Activated naive CD4-positive, alpha-beta T cell (primary cell): ENCODE measurements at places on chromosomes 5 and 9.

DNA sequence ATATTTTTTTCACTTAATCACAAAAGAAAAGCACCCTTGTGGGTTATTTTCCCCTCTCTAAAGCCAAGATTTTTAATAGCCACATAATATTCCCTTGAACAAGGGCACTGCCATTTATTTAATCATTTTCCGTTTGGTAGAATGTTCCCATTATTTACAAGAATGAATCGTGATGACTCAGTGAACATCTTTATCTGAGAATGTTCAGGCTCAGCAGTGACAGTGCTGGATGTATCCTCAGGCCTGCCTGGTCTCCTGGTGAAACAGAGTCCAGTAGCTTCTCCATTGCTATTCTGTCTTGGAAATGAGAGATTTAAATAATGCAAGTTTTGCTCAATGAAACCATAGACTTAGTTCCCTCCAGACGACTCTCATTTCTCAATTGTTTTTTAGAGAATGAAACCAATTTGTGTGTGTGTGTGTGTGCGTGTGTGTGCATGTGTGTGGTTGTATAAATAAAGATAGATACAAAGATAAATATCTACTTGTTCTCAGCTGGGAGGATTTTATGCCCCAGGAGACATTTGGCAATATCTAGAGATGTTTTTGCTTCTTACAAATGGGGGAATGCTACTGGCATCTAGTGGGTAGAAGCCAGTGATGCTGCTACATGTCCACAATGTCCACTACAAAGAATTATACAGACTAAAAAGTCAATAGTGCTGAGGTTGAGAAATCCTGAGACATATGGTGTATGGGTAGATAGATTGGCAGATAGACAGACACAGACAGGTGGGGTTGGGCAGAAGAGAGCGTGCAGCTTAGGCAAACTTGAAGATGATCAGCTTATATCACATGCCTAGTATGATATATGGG lies 55.0 kb downstream of the PAPPA start:
- no peak for DNase-seq

- no peak for DNase-seq
These were observed 7.6 kb downstream of the MAP3K1 start for GRCh38 chr5:56822981-56823380.

- DNase-seq: peak; percentile 67
These were observed 30.0 kb upstream of the PSD2 start for GRCh38 chr5:139765409-139766217.

- no peak for DNase-seq
These were observed 264.0 kb upstream of the MEF2C start for GRCh38 chr5:89147031-89147430.

DNA sequence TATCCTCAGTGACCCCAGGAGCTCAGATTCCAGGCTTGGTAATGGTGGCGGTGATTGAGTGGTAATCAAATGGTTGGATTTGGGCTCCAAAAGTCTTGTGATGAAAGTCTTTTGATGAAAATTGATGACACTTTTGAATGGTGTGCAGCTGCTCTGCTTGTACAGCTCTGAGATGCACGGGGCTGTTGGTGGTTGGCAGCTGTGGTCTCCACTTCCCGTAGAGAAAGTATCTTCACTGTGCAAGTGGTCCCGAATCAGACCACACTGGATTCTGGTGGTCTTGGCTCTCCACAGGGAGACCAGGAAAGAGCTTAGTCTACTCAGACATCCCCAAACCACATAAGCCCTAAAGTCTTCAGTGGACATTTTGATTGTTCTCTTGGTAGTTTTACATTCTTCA lies 96.6 kb downstream of the MARCHF11 start:
- DNase-seq: no peak

DNA sequence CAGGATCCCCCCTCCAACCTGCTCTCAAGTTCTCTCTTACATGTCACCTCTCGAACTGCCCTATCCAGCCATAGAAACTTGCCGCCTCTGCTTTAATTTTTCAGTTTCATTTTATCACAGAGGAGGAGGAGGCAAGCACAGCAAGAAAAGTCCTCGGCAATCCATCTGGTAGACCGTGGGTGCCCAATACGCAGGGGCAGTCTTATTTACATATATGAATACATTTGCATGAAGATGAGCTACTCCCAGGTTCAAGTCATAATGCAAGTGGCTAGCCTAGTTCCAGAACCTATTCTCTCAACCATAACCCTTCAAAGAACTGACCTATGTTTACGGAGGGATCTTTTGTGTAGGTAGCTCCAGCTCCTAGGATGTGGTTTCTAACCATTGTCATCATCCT lies 223.2 kb upstream of the PANK3 start:
- no peak for DNase-seq

GRCh38 chr5:111929261-111929660 lies 172.3 kb upstream of the NREP start:
- no peak for DNase-seq

GRCh38 chr5:92850886-92851285 lies 730.1 kb downstream of the NR2F1-AS1 start:
- DNase-seq: no peak

- no peak for DNase-seq
These were observed 52.8 kb upstream of the SLC44A1 start for GRCh38 chr9:105191508-105192121.

DNA sequence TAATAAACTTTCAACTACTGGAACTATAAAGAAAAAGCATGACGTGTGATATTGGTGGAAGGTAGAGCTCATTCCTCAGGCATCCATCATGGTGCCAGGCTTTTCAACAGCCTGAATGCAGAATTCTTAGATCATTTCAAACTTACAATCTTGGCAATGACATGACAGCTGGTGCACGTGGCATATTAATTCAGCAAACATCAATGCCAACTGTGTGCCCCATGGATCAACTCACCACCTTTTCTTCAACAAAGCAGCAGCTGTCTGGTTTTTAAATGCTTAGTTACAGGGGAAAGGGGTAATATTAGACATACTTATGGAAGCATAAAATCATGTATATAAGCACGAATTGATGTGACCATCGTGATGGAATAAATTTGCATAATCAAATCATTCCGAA lies 56.0 kb upstream of the OR13F1 start:
- no peak for DNase-seq

GRCh38 chr5:12795333-12795663 lies 891.1 kb upstream of the CTNND2 start:
- DNase-seq: no peak

GRCh38 chr5:90504743-90505142 lies 24.6 kb downstream of the LYSMD3 start:
- no peak for DNase-seq

- DNase-seq: no peak
These were observed 177.8 kb downstream of the NIPBL start for GRCh38 chr5:37054391-37054790.

DNA sequence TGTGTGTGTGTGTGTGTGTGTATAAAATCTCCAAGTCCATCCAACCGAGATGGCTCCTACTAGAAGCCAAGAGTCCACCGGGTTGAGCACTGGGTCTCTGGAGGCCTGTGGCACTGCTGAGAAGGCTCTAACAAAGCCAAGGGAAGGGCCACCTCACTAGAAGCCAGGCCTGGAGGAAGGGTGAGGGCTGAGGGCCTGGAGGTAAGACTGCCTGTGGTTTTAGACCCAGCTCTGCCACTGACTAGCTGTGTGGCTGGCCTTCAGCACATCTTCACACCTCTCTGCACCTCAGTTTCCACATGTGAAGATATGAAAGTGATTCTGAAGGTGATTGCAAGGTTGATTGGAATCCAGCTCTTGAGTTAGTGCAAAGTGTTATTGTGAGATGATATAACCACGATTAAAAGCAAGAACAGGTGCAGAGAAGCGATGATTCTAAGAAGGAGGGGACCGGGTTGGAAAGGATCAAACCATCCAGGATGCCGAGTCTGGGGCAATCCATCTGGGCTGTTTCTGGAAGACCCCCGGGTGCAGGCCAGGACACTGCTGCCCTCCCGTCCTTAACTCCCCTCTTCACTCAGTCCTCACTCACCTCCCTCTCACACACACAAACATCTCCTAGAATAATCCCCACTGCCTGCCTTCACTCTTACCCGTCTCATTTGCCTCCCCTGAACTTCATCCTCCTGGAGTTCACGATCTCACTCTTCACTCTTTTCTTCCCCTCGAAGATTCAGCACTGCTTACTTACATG lies 2.3 kb downstream of the IL4 start:
- DNase-seq: no peak

- DNase-seq: no peak
These were observed 155.0 kb downstream of the MAN2A1 start for GRCh38 chr5:109844695-109845094.

DNA sequence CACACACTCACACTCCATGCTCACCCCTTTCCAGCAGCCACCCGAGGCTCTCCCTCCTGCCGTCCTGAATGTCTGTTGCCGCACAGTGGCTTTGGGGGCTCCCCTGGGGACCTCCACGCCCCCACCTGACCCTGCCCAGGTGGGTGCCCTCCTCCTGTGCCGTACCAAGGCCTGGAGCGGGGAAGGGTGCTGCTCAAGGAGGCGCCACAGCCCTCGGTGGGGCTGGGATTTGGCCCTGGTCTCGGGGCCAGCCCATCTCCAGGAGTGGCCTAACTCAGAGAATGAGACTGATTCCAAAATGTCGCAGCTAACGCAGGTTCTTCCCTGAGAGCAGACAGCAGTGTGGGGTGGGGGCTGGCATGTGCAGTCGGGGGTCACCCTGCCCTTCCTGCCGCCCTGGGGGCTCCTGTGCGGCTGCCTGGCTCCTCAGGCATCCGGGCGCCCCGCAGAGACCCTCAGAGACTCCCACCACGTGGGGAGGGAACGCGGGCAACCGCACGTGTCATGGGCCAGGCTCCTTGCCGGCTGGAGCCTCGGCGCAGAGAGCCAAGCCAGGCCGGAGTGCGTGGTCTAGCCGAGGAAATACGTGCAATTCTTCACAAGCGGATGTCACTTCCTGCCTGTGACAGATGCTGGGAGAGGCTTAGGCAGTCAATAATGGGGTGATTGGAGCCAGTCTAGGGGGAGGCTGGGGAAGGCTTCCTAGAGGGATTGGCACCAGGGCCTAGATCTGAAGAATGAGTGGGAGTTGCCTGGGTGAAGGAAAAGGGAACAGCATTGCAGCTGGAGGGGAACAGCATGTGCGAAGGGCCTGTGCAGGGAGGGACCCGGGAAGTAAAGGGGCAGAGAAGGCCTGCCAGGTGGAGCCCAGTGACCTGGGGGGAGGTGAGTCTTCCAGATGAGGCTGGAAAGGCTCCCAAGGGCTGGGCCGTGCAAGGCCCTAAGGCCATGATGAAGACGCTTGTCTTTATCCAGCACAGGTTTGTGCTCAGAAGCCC lies 44.1 kb downstream of the C9orf50 start:
- DNase-seq: no peak

GRCh38 chr9:68705531-68706362 lies 707 bp downstream of the PIP5K1B start:
- DNase-seq: no peak

GRCh38 chr5:135869276-135869675 lies 26.4 kb downstream of the IL9 start:
- DNase-seq: no peak

DNA sequence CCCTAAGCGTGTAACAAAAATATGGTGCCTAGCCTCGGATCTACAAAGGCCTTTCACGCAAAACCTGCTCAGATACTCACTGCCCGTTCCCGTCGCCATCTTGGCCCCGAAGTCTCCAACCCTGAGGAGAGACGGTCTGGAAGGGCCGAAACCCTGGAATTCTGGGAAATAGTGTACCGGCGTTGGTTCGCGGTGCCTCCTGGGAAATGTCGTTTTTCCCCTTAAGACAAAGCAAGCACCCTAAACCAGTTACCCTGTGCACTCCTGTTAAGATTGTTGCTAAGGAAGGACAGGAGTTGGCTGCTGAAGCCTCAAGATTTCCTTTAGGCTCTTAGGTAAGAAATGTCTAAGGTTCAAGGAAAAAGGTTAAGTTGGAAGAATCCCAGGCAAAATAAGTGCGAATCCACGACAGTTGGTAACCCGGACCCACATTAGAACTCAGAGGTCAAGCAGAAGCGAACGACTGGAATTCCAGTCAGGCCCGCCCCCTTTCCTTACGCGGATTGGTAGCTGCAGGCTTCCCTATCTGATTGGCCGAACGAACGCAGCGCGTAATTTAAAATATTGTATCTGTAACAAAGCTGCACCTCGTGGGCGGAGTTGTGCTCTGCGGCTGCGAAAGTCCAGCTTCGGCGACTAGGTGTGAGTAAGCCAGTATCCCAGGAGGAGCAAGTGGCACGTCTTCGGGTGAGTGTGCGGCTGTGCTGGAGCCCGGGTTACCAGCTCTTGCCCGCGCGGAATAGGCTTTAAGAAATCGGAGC lies at the start of the genes BRD8 and KIF20A:
BRD8 (minus strand) TSS at position 115 of the 761 bp plus-strand sequence; CDS start at position 99, 16 bp downstream.
KIF20A (plus strand) TSS at position 597 of the 761 bp plus-strand sequence. CDS start 569 bp downstream, outside the sequence.
- DNase-seq: peak; percentile 78

DNA sequence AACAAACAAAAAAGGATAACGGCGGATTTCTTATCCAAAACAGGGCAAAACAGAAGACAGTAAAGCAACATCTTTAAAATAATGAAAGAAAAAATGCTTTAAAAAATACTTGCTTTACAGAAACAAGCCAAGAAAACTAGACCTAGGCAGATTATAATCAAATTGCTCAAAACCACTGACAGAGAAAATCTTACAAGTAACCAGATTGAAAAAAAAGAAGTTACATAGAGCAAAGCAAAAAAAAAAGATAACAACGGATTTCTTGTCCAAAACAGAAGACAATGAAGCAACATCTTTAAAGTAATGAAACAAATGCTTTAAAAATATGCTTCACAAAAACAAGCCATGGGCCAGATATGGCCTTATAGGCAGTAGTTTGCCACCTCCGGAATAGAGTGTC lies 51.1 kb downstream of the RICTOR start:
- DNase-seq: no peak

- no peak for DNase-seq
These were observed 60.8 kb downstream of the AOPEP start for GRCh38 chr9:94787266-94787665.

- DNase-seq: no peak
These were observed 293.6 kb downstream of the FER start for GRCh38 chr5:109041317-109041716.

DNA sequence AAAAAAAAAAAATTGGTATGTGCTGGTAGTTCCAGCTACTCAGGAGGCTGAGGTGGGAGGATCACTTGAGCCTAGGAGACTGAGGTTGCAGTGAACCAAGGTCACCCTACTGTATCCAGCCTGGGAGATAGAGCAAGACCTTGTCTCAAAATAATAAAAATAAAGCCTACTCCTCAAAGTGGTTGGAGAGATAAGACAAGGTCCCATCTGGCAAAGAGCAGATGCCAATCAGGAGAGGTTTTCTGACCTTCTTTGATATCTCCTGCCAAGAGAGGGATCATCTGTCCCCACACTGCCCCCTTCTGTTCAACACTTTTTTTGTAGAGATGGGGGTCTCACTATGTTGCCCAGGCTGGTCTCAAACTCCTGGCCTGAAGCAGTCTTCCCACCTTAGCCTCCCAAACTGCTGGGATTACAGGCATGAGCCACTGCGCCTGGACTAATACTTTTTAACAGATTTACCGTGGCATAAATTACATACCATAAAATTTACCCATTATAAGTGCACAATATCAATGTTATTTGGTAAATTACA lies 64.7 kb downstream of the SH3PXD2B start:
- no peak for DNase-seq

- DNase-seq: no peak
These were observed 158.7 kb upstream of the KLF4 start for GRCh38 chr9:107648153-107648715.

- DNase-seq: no peak
These were observed 23.5 kb downstream of the NTNG2 start for GRCh38 chr9:132185073-132186009.
